HTR-8/SVneo (cell line): ENCODE measurements at places on chromosomes 13 and 19.

DNA sequence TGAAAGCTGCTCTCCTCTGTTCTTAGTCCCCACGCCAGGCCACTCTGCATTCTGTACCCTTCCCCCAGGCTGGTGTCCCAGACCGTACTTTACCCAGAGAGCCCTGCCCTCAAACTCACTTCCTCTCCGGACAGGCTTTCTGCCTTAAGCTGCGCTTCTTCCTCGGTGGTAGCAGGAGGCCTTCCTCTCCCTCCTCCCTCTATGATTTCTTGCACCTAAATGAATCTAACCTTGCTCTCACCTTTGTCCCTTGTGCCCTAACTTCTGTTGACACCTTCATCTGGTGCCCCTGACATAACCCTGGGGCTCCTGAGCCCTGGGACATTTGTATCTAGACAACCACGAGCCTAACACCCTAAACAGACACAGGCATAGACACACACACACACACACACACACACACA lies 29.6 kb upstream of the CEACAM21 start:
- DNase-seq: no peak

DNA sequence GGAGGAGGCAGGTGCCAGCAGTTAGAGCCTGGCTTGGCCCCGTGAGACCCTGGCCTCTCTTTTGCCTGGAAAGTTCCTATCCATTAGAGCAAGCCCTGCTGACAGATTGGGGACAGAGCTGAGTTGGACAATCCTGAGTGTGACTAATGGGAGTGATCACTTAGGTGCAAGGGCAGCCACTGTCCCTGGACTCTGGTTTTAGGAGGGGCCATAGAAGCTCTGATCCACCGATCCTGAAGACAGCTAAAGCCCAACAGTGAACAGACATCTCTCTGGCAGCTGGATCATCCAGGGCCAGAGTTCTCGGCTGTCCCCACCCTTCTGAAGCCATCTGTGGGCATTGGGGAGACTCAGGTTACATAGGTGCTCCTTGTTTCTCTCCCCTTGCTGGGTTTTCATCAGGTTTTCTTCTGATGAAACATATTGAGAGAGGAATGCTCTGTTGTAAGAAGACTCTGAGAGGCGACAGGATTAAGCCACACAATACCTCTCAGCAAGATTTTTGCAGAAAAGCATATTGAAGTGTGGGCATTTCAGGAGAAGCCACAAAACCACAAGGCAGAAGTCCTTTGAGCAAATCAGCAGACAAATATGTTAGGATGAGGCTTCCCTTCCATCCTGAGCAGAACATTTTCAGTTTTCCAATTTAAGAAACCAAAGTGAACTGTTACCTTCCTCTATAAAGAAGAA lies 288.0 kb upstream of the MAB21L1 start:
- DNase-seq: no peak

DNA sequence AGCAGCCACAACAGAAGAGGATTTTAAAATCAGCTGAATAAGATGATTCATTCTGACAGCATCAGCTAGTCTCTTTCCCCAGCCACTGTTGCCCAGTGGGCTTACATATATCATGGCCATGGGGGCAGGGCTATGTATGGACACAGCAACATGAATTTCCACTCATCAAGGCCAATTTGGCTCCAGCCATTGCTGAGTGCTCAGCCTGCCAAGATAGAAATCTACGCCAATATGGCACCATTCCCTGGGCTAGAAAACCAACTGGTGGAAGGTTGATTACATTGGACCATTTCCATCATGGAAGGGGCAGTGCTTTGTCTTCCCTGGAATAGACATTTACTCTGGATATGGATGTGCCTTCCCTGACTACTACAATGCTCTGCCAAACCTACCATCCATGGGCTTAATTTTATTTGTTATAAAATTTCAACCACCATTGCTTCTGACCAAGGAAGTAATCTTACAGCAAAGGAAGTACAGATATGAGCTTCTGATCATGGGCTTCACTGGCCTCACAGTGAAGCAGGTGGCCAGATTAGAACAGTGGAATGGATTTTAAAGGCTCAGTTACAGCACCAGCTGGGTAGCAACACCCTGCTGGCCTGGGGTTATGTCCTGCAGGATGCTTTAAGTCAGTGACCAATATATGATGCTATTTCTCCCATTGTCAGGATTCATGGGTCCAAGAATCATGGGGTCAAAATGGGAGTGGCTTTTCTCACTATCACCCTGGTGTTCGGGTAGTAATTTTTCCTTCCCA lies 9.8 kb upstream of the ALOX5AP start:
- no peak for DNase-seq

GRCh38 chr19:34818270-34818669 lies 45.3 kb upstream of the ZNF599 start:
- DNase-seq: no peak

DNA sequence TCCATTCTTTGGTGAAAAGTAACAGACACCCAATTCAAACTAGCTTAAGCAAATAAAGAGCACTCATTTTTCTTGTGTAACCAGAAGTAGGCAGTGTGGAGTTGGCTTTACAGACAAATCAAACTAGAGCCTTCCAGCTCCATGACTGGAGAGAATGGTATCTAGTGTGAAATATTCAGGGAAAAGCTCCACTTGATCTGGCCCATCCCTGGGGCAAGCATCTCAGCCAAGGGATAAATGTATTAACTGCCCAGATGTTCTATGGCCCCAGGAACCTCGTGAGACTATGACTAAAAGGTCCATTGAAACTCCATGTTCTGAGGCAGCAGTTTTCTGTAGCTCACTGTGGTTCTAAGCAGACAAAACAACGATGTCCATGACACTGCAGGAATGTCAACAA lies 49.9 kb downstream of the TBC1D4 start:
- no peak for DNase-seq

DNA sequence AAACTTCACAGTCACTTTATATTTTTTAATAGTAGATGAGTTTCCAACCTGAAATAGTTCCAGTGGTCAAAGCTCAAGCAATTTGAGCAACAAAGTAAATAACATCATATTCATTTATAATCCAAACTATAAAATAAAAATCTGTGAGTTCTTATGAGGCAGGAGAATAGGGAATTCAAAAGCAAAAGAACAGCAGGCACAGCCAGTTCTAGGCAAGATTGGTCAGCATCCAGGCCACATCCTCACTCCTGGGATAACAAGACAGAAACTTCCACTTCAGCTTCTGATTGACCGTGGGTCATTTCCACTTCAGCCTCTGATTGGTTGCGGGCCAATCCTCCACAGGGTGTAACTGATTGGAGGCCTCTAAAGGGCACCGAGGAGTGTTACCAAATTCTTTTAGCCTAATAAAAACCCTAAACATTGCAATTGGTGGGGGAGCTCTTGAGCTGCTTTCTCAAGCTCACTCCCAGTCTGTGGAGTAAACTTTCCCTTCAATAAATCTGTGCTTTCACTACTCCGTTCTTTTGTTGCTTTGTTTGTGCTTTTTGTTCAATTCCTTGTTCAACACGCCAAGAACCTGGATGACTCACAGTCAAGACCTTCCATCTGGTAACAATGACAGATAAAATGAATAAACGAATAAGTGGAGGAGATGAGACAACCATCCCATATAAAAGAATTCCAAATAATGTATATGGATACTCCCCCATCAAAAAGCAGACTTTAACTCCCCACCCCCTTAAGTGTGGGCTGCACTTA lies 42.6 kb upstream of the AMER2 start:
- no peak for DNase-seq

- no peak for DNase-seq
Measured at GRCh38 chr13:30742901-30743300, 7.6 kb downstream of the ALOX5AP start.

DNA sequence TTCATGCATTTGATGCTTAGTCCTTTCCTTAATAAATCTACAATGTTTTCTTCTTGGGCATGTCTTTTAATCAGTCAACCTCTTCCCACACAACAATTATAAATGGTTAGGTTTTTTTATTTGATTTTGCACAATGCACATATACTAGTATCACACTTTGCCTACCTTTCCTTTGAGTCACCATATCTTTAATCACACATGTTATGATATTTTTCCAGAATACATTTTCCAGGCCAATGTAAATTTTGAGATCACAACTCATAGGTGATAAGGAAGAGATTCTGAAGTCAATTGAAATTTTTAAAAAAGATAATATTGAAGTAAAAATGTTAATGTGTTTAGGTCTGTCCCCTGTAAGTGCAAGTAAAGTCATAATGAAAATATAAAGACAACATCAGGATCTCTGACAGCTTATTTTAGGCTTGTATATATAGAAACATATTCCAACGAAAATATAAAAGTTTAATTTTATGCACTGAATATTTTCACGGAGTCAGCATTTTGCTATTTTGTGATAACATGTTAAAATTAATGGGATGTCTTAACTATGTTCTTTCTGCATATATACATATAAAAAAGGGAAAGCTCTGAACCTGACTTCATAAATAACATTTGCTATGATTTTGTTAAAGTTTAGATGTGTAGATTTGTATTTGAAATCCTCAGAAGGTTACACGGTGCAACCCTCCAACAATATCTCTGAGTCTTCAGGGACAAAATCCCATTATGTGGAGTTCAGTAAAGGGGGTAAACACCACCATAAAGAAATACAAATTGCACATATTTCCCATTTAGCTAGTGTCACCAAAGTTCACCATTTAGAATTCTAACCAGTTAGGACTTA lies 351.9 kb downstream of the DACH1 start:
- no peak for DNase-seq

GRCh38 chr13:70310396-70311119 lies 202.3 kb upstream of the KLHL1 start:
- DNase-seq: no peak

DNA sequence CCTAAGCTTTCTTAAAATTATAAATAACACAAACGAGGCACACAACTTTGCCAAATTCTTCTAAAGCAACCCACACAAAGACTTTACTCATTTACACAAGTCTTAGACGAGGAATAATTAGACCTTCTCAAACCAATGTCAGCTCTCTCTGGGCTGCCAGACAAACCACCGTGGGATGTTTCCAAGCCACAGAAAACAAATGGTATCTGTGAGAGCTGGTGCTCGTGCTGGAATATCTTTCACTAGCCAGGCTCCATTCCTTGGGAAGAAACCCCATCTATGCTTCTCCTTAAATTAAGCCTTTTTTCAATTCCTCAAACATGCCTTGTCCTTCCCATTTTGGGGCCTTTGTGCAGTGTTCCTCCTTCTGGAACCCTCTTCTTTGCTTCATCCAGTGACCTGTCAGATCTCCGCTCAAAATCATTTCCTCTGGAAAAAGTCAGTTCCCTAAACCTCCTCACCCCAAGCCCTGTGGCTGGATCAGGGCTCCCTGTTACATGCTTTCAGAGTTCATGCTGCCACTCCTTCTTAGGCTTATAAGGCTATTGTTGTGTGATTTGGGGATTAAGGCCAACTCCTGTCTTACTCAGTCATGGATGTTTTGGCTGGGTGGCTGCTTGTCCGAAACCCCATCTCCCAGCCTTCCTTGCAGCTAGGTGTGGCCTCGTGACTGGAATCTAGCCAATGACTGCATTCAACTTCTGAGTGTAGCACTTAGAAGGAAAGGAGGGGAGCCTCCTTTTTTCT lies 64.2 kb upstream of the GTF2F2 start:
- DNase-seq: no peak

DNA sequence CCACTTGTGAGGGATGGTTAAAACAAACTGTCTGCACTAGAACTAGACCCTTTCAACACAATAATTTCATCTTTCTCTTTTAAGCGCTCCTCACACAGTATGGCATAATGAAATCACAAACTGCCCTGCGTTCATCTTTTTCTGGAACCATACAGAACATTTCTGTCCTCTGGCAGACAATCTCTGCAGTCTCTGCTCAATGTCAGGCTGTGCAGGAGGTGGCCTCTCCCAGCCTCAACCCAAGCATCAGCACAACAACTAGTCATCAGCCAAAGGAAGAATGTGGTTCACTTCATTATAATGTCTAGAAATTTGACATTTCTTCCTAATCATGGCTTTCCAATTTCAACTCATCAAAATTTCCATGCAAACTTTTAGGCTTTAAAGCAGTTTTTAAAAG lies 125.1 kb upstream of the STARD13 start:
- DNase-seq: no peak

DNA sequence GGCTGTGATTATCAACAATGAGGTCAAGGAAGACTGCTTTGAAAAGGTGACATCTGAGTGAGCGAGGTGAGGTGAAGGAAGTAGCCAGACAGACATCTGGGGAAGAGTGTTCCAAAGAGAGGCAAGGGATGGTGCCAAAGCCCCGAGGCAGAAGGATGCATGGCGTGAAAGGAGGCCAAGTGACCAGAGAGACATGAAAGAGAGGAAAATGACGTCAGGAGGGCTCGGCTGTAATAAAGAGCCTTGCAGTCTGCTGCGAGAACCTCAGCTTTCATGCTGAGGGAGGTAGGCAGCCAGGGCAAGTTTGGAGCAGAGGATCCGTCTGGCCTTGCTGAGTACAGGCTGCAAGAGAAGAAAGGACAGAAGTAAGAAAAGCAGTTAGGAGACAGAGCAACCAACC lies 50.8 kb downstream of the FOXO1 start:
- no peak for DNase-seq

- DNase-seq: no peak
Measured at GRCh38 chr13:107531816-107532215, 683.5 kb downstream of the LIG4 start.

DNA sequence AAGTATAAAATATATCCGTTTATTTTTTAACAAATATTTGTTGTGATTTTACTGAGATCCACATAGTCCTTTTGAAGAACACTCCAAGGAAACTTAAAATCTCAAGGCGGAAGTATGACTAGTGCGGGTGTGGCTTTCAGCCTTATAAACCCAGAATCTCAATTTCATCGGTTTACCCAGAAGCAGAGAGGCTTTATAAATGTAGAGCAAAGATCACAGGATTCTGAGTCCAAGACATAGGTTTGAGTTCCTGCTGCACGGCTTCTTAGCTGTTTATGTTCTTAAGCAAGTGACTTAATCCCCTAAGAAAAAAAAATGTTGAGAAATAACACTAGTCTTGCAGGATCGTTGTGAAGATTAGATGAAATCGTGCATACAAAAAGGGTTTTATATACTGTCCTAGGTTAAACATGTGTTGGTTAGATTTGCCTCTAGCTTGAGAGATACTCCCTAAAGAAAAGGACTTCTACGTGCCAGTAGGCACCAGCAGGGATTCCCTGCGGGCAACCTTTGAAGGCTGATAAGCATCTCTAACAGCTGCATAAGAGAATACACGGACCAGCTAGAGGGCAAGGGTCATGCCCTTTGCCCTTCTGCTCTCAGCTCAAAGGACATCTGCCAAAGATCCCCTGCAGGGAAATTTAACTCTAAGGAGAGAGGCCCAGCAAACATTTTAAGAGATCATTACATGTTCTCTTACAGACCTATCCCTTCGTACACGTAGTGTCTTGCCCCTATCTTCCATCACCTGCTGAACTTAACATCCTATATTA lies 130.4 kb upstream of the MIR17HG start:
- no peak for DNase-seq
